ENCODE measurements at places on chromosomes 3 and 15.

DNA sequence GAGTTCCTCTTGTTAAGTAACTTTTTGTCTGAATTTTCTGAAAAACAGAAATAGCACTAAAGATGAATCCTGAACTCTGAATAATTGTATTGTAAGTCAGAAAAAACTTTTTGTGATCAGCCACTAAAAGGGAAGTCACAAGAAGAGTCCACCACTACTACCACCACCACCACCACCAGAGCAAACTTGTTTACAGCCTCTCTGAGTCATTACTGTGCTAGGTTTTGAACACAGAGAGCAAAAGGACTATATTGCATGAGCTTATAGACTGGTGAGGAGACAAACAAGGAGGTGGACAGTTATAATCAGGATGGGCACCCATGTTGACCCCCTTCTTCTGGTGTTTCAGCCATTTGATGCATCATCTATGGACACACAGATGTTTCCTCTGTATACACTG lies 141.7 kb downstream of the IL5RA start:
- no peak for DNase-seq

GRCh38 chr3:179526989-179527391 lies 35.7 kb upstream of the ACTL6A start:
- no peak for DNase-seq

GRCh38 chr15:63347074-63347857 lies 34.4 kb downstream of the CA12 start:
- no peak for DNase-seq

- DNase-seq = no peak
Measured at GRCh38 chr3:123660900-123661299, 76.0 kb upstream of the HACD2 start.

DNA sequence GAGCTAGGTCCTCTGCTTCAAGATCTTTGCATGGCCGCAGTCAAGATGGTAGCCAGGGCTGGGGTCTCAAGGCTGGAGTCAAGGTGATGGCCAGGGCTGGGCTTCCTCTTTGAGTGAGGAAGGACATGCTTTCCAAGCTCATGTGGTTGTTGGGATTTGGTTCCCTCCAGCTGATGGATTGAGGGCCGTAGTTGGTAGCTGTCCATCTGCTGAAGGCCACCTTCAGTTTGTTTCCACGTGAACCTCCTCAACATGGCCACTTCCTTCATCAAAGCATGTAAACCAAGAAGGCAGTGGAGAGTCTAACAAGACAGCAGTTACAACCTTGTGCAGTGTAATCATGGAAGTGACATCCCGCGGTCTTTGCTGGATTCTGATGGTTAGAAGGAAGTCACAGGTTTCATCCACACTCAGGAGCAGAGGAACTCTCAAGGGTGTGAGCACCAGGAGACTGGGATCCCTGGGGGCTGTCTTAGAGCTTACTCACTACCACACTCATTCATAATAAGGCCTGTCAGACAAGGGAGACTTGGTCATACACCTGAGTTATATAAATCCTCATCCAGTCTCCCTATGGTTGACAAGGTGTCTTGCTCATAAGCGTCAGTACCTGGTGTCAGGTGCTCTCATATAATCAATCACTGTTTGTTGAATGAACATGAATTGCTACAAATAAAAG lies 42.1 kb downstream of the ABHD5 start:
- no peak for DNase-seq

DNA sequence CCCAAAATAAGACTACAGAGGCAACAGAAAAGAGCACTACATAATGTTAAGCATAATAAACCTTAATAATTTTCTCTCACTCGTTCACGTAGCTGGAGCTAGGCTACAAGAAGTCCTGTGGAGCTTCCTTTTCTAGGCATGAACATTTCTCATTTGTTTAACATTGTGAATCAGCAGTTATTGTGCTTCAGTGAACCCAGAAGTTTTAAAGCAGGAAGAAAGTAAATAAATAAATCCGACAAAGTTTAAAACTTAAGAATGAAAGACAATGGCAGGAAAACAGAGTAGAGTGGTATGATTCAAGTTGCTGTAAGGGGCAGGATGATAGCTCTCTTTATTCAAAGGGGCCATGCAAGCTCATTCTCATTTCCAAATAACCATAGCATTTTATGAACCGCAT lies 191.8 kb downstream of the LSAMP start:
- no peak for DNase-seq

GRCh38 chr15:29939404-29939803 lies 117.1 kb upstream of the TJP1 start:
- no peak for DNase-seq

GRCh38 chr3:150057227-150057626 lies 86.5 kb upstream of the PFN2 start:
- DNase-seq = no peak

DNA sequence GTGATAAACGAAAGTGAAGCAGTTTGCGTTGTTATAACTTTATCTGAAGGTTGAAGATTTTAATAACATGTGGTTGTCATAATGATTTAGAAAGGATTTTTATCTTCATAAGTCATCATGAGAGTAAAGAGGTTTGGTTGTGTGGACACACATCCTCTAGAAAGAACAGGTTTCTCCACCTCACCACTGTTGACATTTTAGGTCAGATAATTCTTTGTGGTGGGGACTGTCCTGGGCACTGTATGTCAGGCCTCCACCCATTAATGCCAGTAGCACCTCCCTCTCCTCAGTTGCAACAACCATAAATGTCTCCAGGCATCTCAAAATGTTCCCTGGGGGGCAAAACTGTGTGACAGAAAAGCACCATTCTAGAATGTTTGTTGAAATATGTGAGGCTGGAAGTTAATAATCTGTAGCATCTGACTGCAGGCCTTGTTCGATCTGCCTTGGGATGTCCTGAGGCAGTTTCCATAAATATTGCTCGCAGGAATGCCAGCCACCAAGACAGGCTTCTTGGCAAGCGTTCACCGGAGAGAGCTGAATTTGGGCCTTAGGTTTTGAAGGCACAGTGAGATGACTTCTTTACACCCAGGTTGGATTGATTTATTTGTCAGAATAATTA lies 100.1 kb downstream of the ADAMTSL3 start:
- no peak for DNase-seq

DNA sequence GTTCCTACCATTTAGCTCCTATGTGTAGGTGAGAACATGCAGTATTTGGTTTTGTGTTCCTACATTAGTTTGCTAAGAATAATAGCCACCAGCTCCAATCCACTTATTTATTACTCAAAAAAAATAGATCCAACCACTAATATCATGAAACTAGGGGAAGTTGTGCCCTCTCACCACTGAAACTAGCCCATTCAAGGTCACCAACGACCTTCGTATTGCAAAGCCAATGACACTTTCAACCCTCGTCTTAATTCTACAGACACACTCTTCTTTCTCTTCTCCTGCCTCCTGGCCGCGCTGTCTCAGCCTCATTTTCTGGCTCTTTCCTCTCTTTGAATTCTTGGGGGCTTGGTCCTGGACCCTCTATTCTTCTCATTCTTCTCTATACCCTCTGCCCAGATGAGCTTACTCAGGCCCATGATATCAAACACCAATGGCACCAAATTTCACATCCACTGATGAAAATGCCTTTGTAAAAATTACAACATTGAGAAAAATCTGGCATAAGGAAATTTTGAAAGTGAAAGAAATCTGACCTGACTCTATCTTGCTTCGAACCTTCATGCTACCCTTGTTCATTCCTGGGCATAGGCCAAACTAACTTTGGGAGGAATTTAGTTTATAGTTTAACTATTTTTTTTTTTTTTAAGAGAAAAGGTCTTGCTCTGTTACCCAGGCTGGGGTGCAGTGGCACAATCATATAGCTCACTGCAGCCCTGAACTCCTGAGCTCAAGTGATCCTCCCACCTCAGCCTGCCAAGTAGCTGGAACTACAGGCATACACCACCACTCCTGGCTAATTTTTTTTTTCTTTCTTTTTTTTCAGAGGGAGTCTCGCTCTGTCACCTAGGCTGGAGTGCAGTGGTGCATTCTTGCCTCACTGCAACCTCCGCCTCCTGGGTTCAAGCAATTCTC lies 25.4 kb upstream of the LIMD1 start:
- no peak for DNase-seq

DNA sequence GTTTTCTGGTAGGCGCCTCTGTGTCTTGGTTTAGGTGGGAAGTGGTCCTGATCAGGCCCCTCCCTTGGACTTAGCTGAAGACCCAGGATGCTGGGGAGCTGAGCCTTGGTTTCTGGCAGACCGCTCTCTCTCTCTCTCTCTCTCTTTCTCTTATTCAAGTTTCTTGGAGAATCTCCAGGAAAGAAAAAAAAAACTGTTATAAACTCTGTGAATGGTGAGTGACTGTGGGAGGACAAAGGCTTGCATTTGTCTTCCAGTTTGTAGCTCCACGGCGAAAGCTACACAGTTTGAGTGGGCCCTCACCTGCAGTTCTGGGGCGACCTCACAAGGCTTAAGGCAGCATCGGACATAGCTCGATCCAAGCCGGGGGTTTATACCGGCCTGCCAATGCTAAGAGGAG lies 7.5 kb downstream of the DET1 start:
- DNase-seq = no peak

DNA sequence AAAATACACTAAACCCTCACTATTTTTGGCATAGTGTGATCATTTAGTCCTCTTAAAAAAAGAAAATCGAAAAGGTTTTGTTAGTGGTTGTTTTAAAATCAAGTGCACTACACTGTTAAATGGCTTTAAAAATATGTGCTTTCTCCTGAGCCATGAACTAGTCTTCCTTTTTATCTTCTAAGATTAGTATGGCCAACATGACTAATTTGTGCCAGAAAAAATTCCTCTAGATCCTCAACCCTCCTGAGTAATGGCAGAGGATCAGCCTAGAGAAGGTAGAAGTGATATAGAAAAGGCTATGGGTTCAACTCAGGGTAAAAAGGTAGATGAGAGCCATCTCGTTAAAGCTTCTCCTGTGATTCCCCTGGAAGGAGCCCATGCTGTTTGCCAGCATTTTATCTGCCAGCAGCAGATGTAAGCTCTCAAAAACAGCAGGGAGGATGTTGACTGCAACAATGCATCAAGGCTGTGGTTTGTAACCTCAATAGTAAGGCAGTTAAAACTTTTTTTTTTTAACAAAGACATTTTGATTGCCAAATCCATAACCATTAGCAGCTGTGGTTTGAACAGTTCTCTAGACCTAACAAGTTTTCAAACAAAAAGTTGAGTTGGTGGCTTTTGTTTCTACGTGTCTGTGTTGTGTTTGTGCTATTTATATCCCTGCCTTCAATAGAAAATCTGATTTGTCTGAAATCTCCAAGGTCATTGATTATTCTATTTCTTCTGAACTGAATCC lies 30.2 kb upstream of the ZNF609 start:
- peak; percentile 81 for DNase-seq

DNA sequence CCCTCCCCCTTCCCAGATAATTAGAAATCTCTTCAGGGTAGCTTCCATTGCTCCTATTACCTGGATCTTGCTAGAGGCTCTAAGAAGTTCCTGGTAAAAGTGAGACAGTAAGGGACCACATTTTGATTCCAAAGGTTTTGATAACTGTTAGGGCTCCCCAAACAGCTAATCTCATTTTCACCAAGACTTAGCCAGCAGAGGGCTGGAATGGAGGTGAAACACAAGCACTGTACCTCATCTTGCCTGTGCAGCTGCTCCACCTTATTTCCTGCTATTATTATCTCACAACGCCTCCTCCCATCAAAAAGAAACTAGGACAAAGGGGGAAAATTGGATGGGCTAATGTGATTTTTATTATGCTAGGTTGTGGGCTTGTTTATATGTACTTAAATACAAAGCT lies 7.3 kb downstream of the SETD5 start:
- DNase-seq = no peak

- no peak for DNase-seq
Measured at GRCh38 chr3:42829083-42829627, 19.9 kb downstream of the ACKR2 start.

GRCh38 chr3:5494905-5495519 lies 307.5 kb downstream of the EDEM1 start:
- no peak for DNase-seq

DNA sequence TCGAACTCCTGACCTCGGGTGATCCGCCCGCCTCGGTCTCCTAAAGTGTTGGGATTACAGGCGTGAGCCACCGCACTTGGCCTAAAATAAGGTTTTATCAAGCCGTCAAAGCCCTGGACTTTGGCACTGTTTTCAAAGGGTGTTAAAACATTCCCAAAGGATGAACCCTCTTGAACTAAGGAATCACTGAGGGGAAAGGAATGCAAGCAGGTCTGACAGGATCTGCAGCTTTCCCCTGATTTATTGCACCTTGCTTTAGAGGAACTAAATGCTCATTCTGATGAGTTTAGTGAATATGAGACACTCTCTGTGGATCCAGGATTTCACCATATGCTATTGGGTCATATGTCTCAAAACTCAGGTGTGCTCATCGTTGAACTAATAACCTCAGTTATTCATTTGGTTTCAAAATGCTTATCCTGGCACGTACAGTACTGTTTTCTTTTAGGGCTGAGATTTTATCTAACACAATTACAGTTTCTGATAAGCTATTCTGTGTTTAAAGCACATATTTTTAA lies 63.0 kb upstream of the TSC22D2 start:
- no peak for DNase-seq

GRCh38 chr3:191362524-191363090 lies 32.3 kb upstream of the UTS2B start:
- no peak for DNase-seq

DNA sequence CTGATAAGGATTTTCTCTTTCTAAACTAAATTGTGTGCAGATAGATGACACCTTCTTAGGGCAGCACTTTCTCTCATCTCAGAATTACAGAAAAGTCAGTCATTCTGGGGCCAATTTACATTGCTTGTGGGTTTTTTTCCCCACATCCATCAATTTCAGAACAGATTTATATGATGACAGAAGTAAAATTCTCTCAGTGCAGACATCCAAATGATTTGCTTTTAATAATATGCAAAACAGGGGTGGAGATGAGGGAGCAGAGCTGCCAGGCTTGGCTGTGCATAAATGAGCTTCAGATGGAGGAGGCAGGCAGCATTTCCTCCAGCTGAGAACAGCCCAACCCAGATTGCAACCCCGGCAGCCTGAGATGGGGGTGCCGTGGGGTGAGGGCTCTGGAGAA lies 44.0 kb downstream of the EDEM1 start:
- no peak for DNase-seq

DNA sequence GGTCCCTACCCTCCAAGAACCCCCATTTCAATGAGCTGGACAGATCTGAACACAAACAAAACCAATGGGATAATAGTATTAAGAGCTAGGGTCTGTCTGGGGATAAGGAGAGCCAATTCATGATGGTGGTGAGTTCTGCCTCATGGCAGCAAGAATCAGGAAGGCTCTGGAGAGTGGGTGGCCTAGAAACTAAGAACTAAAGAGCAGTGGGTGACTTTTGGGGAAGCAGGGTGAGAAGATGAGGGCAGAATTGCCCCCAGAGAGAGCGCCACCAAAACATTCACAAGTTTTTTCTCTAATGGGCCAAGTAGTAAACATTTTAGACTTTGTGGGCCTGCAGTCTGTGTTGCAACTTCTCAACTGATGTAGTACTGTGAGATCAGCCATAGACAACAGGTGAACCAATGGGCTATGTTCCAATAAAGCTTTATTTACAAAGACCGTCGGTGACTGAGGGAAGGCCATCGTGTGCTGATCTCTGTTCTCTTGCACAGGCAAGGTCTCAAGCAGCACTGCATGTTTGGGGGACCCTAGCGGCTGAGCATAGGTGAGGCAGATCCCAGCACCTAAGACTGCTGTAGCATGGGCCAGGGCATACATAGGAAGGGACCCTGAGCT lies 225.5 kb upstream of the ST8SIA2 start:
- DNase-seq = no peak

GRCh38 chr3:183959214-183959613 lies 58.5 kb downstream of the ABCC5 start:
- no peak for DNase-seq

- no peak for DNase-seq
Measured at GRCh38 chr15:64949383-64950186, 37.9 kb downstream of the ANKDD1A start.
